Activated CD4-positive, CD25-positive, alpha-beta regulatory T cell (primary cell): ENCODE measurements at places on chromosomes 12 and 14.

GRCh38 chr12:62438098-62438692 is 28.4 kb upstream of the MON2 start:
- DNase-seq = no peak

- no peak for DNase-seq
Observed at GRCh38 chr12:24996820-24997219, 47.9 kb upstream of the BCAT1 start.

DNA sequence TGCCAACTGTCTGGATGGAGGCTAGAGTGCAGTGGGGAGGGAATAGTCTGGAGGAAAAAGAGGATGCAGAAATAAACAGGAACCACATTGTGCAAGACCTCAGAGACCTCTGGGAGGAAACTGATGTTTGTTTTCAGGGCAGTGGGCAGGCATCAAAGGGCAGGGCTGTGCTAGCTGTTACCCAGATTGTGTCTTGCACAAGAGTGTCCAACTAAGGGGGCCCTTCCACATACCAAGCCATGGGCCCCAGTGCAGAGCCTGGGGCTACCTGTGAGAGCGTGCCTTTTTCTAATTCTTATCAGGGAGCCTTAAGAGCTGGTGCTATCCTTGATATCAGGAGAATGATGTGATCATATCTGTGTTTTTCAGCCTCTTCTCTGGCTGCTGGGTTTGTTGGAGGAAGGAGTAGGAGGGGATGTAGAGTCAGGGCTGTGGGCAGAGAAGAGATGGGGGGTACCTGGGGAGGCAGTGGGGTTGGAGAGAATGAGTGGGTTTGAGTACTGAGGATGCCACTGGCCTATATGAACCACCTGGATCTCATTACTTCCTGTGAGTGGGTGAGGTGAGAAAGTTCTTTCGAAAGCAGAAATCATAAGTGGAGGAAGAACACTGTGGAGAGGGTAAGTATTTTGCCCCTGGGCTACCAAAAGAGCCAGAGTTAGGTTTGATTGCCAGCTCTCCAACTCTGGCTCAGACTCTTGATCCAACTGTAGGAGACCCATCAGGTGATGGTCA is 259.2 kb upstream of the CRY1 start:
- no peak for DNase-seq

DNA sequence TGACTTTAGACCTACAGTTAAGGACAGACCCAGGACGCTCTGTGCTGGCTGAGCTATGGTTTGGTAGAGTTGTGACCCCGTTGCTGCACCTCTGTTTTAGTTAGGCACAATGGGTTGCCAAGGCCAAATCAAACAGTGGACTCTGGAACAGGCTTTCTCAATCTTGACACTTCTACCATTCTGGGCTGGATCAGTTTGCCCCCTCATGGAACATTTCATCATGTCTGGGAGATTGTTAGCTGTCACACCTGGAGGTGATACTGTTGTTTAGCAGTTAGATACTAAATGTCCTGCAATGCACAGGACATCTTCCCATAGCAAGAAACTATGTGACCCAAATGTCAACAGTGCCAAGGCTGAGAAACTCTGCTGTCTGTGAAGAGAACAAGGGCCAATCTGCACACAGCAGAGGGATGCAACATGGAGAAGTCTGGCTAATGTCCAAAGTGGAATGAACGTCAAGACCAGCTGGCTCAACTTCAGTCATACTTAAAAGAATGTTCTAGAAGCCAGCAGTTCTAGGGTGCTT is 65.6 kb upstream of the DICER1 start:
- DNase-seq = no peak

DNA sequence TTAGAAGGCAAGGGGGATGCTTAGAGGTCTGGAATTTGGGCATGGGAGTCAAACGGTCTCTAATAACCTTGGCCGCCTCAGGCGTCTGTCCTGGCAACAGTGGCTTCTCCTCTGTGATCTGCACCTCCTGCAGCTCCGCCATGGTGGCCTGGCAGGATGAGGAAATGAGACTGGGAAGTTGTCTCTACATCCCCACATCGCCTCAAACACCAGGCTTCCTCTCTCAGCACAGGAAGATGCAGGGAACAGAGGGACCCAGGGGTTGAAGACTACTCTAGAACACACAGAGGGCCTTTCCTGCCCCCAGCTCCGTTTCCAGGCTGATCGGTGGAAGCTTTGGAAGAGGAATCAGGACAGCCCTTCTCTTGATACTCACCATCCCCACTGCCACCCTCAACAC is 1.7 kb downstream of the NDRG2 start:
- DNase-seq = no peak

GRCh38 chr14:51733147-51733546 is 81.4 kb downstream of the FRMD6 start:
- no peak for DNase-seq

DNA sequence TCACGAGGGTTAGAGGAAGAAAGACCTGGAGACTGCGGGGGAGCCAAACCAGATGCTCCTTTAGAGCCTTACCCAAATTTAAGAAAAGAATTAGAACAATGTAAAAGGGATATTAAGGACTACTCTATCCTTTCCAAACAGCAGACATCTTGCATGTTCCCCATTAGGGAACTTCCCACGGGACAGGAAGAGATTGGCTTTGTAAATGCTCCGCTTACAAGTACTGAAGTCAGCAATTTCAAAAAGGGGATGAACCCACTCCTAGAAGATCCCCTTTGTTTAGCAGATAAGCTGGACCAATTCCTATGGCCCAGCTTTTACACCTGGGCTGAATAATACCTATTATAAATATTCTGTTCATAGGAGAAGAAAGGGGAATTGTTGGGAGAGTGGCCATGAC is 74.2 kb downstream of the APOBEC1 start:
- no peak for DNase-seq

DNA sequence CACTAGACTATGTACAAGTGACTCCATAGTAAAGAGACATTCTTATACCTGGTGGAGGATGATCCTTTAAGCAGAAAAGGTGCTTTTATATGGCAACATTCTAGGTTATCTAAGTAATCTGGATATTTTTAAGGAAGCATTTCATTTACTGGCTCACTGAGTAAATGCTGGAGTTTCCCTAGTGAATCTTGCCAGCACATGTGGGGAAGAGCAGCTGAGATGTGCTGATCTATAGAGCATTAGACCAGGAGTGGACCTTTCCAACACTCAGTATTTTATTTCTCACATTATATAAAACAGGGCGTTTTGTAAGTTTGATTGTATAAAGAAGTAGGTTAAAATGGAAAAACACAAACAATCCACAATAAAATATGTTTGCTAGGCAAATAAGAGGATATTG is 478.5 kb downstream of the ATP23 start:
- DNase-seq = no peak

DNA sequence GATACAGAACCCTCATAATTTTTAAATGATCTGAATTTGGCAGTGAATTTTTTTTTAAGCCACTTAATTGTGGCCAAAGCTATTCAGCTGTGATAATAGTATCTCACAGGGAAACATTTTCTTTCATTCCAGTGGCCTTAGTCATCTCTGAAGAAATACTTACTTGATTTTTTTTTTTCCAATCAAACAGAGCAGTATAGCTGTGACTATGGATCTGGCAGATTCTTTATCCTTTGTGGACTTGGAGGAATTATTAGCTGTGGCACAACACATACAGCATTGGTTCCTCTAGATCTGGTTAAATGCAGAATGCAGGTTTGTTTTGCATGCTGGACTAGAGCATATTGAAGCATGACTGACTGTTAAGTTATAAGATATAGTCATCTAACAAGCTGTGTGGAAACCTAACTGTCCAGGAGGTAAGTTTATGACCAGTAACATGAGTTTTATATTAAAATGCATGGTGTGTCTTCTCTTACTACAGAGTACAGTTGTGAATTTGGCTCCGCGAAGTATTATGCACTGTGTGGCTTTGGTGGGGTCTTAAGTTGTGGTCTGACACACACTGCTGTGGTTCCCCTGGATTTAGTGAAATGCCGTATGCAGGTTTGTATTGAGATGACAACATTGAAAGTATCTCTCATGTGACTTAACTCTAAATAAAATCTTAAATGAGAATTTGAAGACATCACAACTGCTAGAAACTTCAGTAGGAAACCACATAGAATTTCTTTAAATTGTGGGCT is 1.9 kb downstream of the SLC25A3 start:
- DNase-seq = no peak

GRCh38 chr12:29398495-29398894 is 17.5 kb upstream of the ERGIC2 start:
- DNase-seq = no peak

DNA sequence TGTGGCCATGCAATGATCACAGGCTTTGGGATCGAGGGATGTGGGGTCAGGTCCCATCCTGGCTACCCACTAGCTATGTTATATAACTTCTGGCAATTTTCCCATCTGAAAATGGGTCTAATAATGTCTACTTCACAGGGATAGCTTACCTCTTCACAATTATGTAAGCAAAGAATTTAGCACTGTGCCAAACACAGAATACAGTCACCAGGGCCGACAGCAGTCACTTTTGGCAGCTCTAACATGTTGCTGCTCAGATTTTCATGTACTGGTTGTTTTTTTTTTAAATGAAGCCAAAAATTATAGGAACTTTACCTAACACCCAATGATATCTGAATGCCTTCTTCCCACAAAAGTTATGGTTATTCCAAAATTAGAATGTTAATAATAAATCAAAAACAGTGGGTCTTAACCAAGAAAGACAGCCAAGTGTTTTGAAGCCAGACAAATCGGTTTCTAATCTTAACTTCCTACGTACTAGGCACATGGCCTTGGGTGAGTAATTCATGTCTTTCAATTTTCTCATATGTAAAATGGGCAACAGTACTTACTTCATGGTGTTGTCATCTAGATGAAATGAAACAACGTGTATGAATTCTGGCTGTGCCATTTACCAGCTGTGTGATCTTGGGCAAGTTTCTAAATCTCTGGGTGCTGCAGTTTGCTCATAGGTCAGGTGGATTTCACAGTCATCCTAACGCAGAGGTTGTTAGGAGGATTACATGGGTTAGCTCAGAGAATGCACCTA is 13.0 kb upstream of the PCED1B start:
- DNase-seq = no peak
